ENCODE measurements at places on chromosomes 1 and 21.

DNA sequence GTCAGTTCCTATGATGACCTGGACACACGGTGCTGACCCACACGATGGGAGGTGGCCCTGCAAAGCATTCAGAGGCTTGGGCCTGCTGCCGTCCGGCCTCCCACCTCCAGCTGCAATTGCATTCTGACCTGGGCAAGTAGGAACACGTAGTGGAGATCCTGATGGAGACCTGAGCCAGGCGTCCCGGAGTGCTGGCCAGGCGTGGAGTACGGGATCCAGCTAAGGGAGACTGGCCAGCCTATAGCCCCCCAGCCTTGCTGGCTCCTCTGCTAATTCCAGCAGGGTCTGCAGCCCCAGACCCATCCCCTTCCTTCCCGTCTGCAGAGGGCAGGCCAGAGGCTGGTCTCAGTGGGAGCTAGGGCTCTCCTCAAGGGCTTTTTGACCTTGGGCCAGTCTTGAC lies 11.2 kb downstream of the CD46 start:
- DNase-seq, result no peak

GRCh38 chr1:153527023-153527682 lies 8.6 kb downstream of the S100A6 start:
- DNase-seq, result no peak

GRCh38 chr21:34693192-34693810 lies 24.5 kb downstream of the CLIC6 start:
- peak; percentile 59 for DNase-seq

GRCh38 chr21:42505090-42505726 lies 8.4 kb upstream of the SLC37A1 start:
- no peak for DNase-seq

DNA sequence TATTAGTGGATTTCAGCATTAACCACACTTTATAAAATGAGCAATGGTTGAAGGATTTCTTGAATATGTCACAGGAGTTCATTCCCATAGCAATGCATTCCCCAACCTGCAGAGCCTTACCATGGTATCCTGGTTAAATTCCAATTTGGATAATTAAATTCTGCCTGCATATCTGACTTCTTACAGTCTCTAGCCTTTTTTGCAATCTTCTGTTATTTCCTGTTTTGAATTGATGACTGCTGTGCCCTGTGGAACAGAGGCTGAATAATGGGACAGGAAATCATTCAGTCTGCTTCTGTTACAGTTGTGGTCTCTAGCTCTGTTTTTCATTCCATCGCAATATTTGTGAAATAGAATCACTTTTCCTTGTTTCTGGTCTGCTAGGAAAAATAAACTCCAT lies 1823.9 kb downstream of the PLA2G4A start:
- no peak for DNase-seq

- DNase-seq, result no peak
These were observed 78.5 kb downstream of the DOP1B start for GRCh38 chr21:36235058-36235582.

- DNase-seq, result no peak
These were observed 227.2 kb downstream of the CAMTA1 start for GRCh38 chr1:7012461-7012924.

DNA sequence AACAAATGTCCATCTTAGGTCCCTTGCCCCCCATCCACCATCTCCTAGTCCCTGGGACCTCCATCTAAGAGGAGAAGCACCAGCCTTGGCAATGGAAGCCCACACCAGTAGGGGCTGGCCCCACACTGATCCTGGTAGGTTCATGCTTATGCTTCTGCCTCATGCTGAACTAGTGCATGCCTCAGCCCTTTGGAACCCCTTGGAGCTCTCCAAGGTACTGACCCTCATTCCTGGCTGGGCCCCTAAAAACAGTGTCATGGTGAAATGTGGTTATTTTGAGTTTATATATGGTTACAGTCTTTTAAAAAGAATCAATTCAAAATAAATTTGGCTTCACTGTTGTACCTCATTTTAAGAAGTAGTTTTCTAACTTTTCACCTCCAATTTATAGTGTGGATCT lies 108.3 kb downstream of the HIVEP3 start:
- DNase-seq, result peak; percentile 70

- no peak for DNase-seq
These were observed 66.5 kb downstream of the KIRREL1 start for GRCh38 chr1:158059984-158060383.

DNA sequence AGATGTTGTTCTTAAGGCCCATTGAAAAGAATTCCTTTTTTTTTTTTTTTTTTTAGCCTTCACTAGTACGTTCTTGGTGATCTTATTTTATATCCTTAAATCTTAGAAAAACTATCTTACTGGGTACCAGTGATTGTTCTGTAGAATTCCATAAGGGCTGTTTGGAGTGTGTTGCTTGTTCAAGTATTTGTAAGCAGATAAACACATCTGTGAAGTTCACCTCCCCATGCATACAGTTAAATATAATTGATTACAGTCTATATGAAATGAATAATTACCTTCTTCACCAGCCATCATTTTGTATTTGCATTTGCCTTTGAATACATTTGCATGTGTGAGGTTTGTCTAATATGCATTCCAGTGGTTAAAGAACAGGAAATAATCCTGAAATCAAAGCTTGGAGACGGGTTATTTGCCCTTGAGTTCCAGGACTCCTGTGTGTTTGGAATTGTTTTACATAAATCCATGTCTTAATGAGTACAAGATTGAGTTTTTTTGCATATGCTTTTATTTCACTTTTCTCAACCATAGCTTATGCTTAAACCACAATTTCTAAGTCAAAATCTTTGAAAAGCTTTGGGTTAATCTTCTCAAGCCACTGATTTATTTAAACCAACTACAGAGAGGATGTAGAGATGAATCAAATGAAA lies 73.1 kb downstream of the VPS13D start:
- no peak for DNase-seq

- no peak for DNase-seq
These were observed 92.9 kb upstream of the FGGY start for GRCh38 chr1:59204001-59204400.

DNA sequence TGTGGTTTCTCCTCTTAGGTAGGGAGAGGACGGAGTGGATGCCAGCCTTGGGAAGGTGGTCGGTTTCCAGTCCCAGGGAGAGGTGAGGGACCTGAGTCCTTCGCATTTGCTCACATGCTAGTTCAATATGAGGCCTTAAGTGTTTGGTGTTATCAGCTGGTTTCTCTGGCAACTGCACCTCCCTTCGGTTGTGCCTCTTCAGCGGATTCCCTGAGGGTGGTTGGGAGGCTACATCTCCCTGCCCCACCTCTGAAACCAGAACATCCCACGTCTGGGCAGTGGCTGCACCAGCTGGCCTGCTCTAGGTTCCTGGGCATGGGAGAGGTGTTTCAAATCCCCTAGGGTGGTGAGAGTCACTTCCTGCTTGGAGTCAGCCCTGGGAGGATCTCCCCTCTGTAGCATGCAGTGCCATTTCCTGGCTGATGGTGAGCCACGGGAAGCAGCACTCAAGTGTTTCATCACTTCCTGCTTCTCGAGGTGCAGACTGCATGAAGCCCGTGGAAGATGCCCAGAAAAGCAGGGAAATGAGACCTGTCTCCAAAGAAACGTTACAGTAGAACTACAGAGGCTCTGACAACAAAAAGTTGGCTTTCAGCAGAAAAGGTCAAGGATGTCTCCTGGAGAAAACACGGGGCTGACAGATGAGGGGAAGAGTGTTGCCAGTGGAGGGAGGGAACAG lies 4.5 kb downstream of the TMEM125 start:
- DNase-seq, result peak; percentile 67

GRCh38 chr21:42660118-42660470 lies 6.7 kb downstream of the PDE9A start:
- DNase-seq, result no peak

DNA sequence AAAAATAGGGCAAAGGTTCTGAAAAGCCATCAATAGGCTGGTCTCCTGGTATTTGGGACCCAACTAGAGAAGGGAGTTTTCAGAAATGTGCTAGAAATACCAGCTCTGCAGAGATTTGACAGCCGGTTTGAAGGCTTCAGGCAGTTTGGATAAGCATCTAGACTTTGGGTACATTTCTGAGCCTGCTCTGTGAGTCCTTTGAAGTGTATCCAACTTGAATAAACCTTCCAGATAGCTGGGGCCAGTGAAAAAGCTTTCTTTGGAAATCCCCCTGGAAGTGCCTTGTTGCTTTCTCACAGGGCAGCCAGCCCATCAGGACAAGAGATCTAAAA lies 6.4 kb upstream of the PEF1 start:
- DNase-seq, result no peak

- DNase-seq, result no peak
These were observed 34.2 kb upstream of the JUN start for GRCh38 chr1:58818075-58818474.

- DNase-seq, result no peak
These were observed 243.6 kb downstream of the TNR start for GRCh38 chr1:175499595-175500382.

GRCh38 chr1:217135569-217135915 lies 412.3 kb upstream of the ESRRG start:
- no peak for DNase-seq

- no peak for DNase-seq
These were observed 133.7 kb upstream of the KCNK1 start for GRCh38 chr1:233480198-233480597.

- DNase-seq, result no peak
These were observed 32.2 kb upstream of the MED18 start for GRCh38 chr1:28296401-28297261.

GRCh38 chr1:33503506-33503905 lies 31.1 kb downstream of the ZSCAN20 start:
- no peak for DNase-seq

DNA sequence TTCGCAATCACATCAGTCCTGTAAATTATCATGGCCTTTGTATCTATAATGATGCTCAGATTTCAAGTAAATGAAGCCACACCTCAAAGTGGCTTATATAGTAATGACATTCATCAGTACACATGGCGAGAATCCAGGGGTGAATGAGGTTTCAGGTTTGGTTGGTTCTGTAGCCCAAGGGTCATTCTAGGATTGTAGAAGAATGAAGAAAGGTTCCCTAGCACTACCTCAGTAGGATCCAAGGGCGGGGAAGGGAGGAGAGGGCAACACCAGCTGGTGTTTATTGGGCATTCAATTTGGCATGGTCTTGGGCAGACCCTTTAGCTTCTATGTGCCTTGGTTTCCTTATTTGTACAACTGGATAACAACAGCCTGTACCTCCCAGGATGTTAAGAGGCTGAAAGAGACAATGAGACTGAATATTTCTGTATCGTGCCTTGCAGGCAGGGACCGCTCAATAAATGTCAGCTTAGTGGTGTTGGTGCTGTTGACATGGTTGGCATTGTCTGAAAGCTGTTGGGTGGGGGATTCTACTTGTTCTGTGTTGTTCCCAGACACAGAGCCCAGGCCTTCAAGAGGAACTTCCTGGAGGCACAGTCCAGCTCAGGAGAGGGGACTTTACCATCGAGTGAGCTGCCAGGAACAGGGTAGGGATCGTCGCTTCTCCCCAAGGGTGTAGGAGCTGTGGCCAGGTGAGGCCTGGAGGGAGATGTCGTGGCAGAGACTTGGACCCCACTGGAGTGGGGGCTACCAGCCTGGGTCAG lies 388.2 kb downstream of the PTPRU start:
- no peak for DNase-seq

- DNase-seq, result no peak
These were observed 18.1 kb upstream of the ENAH start for GRCh38 chr1:225670806-225671733.

DNA sequence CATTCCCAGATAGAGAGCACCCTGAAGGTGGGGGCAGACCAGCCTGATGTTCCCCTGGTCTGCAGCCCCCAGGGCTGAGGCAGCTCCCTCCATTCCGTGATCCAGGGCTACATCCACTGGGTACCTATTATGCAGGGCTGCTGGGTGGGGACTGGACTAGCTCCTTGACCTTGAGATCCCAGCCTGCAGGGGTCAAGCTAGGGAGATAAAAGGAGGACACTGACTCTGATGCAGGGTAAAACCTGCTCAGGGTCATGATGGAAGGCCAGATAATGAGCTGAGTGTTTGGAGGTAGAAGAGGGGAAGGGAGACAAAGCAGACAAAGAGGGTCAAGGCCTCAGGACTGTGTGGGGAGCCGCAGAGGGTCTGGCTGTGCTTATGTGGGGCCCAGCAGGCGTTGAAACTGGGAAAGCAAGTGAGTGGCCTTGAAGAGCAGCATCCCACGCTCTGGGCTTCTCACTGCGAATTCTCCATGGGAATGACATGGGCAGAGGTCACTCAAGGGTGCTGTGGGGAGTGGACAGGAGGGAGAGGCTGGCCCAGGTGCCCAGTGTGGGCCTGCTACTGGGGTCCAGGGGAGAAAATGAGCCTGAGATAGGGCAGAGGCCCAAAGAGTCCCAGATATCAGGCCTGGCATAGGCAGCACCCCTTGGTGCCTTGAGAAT lies 9.7 kb downstream of the FOXO6 start:
- no peak for DNase-seq

DNA sequence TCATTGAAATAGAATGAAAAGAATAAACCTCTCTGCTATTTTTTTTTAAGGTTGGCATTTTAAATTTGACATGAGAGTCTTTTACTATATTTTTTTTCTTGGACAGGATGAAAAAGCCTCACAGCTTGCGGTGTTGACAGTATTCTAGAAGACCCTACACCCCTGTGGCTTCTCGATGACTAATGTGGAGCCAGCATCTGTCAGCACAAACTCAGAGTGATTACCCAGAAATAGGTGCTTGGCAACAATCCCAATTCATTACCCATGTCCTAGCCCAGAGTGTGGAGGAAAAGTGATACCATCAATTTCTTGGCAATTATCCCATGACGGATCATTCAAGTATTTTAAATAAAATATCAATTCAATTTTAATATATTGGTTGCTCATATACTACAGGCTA lies 186.8 kb upstream of the MAP1LC3C start:
- no peak for DNase-seq

DNA sequence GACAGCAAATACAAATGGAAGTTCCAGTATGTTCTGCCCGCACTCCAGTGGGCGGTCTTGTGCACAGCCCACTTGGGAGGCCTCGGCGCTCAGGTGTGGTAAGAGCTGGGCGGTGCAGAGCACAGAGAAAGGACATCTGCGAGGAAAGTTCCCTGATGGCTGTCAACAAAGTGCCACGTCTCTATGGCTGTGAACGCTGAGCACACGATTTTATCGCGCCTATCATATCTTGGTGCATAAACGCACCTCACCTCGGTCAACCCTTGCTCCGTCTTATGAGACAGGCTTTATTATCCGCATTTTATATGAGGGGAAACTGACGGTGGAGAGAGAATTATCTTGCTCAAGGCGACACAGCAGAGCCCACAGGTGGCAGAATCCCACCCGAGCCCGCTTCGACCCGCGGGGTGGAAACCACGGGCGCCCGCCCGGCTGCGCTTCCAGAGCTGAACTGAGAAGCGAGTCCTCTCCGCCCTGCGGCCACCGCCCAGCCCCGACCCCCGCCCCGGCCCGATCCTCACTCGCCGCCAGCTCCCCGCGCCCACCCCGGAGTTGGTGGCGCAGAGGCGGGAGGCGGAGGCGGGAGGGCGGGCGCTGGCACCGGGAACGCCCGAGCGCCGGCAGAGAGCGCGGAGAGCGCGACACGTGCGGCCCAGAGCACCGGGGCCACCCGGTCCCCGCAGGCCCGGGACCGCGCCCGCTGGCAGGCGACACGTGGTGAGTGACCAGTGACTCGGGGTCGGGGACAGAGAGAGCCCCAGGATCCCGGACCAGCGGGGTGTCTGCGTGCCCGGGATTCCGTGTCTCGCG lies at the start of gene IL12RB2:
IL12RB2 (plus strand) TSS at position 623 of the 810 bp plus-strand sequence. CDS start 12,496 bp downstream, outside the sequence.
- DNase-seq, result peak; percentile 67

- no peak for DNase-seq
These were observed 3.5 kb downstream of the TTC39A start for GRCh38 chr1:51326839-51327238.

GRCh38 chr1:180670681-180671080 lies 38.9 kb downstream of the XPR1 start:
- no peak for DNase-seq

All from activated CD4-positive, alpha-beta T cell treated with anti-CD3 and anti-CD28 coated beads, Interleukin-2, amount 10 ng/mL, durations not matched to agents 7 days and 5 days (primary cell).